CD14-positive monocyte (primary cell): ENCODE measurements at places on chromosomes 2 and 18. TPM values are rescaled to one million over a fixed set of nuclear protein-coding genes. Genes with fewer than 3 reads are reported as not detected.

DNA sequence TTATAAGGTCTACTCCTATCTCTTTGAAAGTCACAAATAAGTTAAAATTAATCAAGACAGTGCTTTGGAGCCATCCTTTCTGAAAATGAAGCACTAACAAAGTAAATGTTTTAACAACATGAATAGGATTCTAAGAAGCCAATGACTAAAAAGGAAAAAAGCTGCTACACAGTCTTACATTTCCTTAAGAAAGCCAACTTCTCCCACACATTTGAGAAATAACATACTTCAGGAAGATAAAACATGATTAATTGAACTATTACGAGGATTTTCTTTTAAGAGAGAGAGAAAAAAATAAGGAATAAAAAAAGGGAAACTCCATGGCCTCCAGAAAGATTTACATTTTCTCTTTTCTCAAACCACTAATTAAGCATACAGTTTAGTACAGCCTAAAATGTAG lies 113.1 kb downstream of the GCA start:
- no peak for DNase-seq

DNA sequence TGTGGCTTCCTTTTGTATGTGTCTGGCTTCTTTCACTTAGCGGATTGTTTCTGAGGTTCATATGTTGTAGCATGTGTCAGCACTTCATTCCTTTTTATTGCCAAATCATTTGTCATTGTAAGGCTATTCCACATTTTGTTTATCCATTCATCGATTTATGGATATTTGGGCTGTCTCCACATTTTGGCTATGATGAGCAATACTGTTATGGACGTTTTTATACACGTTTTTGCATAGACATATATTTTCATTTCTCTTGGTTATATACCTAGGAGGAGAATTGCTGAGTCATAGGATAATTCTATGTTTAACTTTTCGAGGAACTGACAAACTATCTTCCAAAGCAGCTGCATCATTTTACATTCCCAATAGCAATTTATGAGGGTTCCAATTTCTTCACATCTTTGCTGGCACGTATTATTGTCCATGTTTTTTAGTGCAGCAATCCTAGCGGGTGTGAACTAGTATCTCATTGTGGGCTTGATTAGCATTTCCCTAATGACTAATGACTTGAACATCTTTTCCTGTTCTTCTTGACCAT lies 48.1 kb upstream of the TBC1D8 start:
- no peak for DNase-seq

GRCh38 chr2:10380048-10380926 lies 67.8 kb downstream of the ODC1 start:
- DNase-seq = no peak

GRCh38 chr2:222797871-222798270 lies 63.0 kb upstream of the ACSL3 start:
- DNase-seq = peak; percentile 92

DNA sequence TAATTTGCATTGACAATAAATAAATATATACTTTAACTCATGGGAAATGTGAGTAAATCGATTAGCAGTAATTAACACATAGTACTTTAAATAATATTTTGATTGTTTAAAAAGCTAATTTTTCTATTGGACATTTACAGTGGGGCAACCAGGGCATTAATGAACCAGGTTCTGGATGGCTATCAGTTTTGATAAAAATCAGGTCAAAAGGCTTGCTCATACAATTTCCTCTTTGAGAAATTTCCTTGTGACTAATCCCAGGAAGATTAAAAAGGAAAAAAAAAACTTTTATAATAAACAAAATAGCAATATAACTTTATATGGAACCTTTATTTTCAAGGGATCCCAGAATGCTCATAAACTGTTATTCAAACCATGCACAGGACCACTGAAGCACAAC lies 497.2 kb upstream of the ZEB2 start:
- no peak for DNase-seq

The MFSD2B gene
- polyA plus RNA-seq = 0.46 TPM

The PIEZO2 gene
- not detected for polyA plus RNA-seq

The IL1R2 gene
- polyA plus RNA-seq = 6.2 TPM

The CYP26B1 gene
- not detected in 2 replicates for polyA plus RNA-seq
